ENCODE measurements at places on chromosomes 6 and 20. TPM values are rescaled to one million over a fixed set of nuclear protein-coding genes. Genes with fewer than 3 reads are reported as not detected.

The SNAP25 gene
- not detected for total RNA-seq

The SAMD3 gene
- total RNA-seq = not detected

The SCUBE3 gene
- 0.75 TPM for total RNA-seq

The RIPPLY2 gene
- not detected for total RNA-seq

The MYB gene
- total RNA-seq = 0.09 TPM

The MYBL2 gene
- 10.3 TPM for total RNA-seq

The TNF gene
- not detected for total RNA-seq

The ADGB gene
- not detected for total RNA-seq

The WFDC12 gene
- not detected for total RNA-seq

The CENPB gene
- total RNA-seq = 87.7 TPM

The GHRH gene
- not detected for total RNA-seq

The CUL9 gene
- 30.1 TPM for total RNA-seq

The CNR1 gene
- under 0.01 TPM for total RNA-seq

The RANBP9 gene
- 20.4 TPM for total RNA-seq

The ELOVL4 gene
- 0.94 TPM for total RNA-seq

The FLRT3 gene
- total RNA-seq = 0.18 TPM

The GTSF1L gene
- total RNA-seq = not detected

The TREML2 gene
- total RNA-seq = not detected

The CTCFL gene
- total RNA-seq = not detected

The MLIP gene
- 13.5 TPM for total RNA-seq

All from endothelial cell of coronary artery (primary cell).